Hematopoietic multipotent progenitor cell treated with erythropoietin and hydrocortisone succinate and interleukin-3 and kit ligand, for 15 days (in vitro differentiated cells): ENCODE measurements at places on chromosomes 1 and 21.

DNA sequence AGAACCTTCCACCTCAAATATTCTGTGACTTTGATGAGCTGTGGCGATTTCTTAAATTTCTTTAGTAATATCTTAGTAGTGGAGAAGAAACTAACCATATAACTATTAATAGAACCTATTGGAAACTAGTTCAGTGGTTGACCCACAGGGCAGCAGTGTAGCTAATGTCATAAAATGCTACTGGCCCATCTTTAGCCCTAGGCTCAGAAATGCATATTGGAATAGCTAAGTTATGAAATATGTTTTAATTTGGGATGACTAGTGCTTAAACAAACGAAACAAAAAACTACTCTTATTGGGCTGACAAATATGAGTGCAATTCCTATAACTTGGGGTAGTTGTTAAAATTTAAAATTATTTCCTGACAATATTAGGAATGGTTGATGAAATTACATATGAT lies 20.2 kb downstream of the MACO1 start:
- DNase-seq, result no peak

- DNase-seq, result no peak
Observed at GRCh38 chr1:178912597-178912996, 41.7 kb upstream of the ANGPTL1 start.

DNA sequence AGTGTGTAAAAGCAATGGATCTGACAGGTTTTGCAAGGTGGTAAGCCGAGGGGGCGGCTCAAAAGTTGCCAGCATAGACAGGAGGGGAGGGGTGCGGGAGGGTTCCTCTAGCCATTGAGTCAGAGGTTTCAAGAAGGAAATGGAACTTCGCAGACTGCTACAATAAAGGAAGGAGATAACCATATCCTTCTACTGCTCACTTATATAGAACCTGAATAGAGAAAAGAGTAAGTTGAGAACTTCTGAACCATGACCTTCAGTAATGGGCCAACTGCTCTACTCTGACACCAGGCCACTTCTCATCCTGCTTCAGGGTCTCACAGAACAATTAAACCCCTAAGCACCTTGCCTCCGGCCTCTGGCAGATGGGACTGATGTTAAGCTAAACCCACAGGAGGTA lies 26.3 kb upstream of the BCAR3 start:
- no peak for DNase-seq

- DNase-seq, result no peak
Observed at GRCh38 chr1:167076136-167076710, 14.0 kb downstream of the GPA33 start.

GRCh38 chr1:66012106-66012784 lies 219.6 kb downstream of the PDE4B start:
- DNase-seq, result no peak

DNA sequence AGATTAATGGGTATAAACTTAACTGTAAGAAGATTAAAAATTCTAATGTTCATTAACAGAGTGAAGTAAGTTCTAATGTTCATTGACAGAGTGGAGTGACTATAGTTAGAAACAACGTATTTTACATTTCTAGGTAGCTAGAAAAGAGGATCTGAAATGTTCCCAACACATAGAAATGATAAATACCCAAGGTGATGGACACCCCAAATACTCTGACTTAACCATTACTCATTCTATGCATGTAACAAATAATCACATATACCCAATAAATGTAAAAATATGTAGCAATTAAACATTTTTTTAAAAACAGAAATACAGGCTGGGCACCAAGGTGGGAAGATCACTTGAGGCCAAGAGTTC lies 62.1 kb downstream of the ABL2 start:
- no peak for DNase-seq

DNA sequence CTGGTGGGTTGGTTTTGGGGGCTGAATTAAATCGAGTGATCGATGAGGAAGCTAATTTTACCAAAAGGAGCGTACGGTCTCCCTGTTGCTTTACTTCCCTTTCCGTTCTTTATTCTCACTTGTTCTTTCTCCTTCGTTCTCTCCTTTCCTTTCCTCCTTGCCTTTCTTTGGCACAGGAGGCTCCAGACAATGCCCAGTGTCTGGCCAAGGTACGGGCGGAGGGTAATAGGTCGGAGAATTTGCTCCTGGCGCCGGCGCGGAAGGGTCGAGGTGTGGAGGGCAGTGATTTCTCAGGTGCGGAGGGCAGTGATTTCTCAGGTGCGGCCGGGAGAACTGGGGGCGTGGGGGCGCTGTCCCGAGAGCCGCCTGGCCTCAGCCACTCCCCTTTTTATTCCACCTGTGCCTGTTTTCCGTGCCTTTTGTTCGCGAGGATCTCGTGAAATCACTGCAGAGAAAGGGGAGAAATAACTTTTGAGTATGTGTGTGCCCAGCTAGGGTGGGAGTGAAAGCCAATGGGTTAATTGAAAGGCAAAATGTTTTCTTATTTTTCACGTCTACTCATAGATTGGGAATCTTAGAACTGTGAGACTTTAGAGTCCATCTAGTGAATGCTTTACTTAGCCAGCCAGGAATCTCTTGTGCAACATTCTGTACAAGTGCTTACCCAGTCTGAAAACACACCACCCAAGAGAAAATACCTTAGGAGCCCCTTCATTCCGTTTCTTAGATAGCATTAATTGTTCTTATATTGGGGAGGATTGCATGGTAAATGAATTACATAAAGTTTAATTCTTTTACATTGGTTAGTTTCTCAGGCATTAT lies 1.3 kb downstream of the FNBP1L start:
- no peak for DNase-seq
